ENCODE measurements at places on chromosomes 2 and 18. TPM values are rescaled to one million over a fixed set of nuclear protein-coding genes. Genes with fewer than 3 reads are reported as not detected.

DNA sequence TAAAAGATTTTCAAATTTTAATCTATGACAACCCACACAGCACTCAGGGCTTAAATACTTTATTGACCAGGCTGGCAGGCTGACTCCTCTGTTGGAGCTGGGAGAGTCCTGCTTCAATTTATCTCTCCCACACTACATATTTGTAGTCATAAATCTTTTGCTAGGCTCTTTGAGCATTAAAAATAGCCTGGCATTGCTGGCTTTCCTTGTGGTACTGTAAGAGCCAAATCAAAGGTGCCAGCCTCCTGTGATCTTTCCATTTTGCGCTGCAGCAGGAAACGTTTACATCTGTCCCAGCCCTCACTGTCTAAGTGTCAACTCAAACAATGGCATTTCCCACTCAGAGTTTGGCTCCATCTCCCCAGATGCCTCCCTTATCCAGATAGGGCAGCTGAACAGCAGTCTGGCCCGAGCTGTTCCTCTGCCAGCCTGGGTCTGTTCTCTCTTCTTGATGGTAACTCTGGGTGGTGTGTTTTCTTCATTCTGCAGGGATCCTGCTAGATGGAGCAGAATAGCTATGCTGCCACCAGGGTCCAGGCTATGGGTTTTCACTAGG lies 62.1 kb downstream of the LRRTM1 start:
- no peaks in the 10 kb centered on the region for H3K27me3 ChIP-seq
- H3K4me1 ChIP-seq, result no peaks in the 10 kb centered on the region
- no peak overlapping the region for H3K4me3 ChIP-seq
- no peaks in the 10 kb centered on the region for H3K36me3 ChIP-seq
- H3K27ac ChIP-seq, result peak overlapping the region; percentile 15

- H3K27me3 ChIP-seq, result no peaks in the 10 kb centered on the region
- H3K36me3 ChIP-seq, result no peaks in the 10 kb centered on the region
- H3K27ac ChIP-seq, result no peak overlapping the region
- H3K4me1 ChIP-seq, result no peaks in the 10 kb centered on the region
Measured at GRCh38 chr2:166257859-166258258, 117.9 kb downstream of the SCN9A start.

- no peak for DNase-seq
- H3K27me3 ChIP-seq, result no peaks in the 10 kb centered on the region
Measured at GRCh38 chr18:42778445-42779042, 336.9 kb downstream of the RIT2 start.

DNA sequence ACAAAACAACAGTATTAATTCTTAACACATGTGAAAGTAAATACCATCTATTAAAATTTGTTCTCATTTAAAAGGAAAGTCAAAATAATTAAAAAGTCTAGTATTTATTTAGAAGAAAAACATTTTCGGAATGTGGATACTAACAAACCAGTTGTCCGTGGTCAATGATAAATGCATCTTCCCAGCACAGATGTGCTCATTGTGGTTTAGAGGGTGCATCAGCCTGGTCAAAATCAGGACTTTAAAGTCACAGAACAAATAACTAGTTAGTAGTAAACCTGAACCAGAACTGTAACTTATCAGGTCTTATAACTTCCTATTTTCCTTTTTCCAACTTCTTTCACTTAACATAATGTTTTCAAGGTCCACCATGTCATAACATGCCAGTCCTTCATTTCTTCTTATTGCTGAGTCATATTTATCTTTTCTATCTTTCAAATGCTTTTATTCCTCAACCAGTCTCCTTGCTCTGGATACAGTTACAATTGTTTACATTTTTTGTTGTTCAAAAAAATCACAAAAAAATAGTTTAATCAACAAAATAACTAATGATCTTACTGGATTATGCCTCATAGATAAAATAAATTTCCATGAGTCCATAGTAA lies 55.8 kb downstream of the ID2 start:
- H3K36me3 ChIP-seq, result peaks cover 5% of the 10 kb centered on the region
- DNase-seq, result no peak
- H3K4me1 ChIP-seq, result no peaks in the 10 kb centered on the region
- no peak overlapping the region for H3K4me3 ChIP-seq
- no peak overlapping the region for H3K27ac ChIP-seq

DNA sequence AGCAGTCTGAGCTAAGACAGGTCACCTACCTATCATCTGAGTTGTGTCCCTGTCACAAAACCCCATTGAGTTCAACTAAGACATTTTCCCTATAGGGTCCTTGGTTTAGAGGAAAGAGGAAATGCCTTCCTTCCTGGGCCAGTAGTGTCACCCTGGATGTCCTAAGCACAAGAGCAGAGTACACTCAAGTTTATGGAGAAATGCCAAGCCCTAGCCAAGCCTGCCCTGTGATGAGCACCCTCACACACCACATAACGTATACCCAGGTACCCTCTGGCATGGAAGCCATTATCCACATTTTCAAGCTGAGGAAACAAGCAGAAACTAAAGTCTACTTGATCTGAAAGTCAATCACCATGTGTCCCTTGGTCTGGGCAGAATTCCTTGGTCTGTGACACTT lies 37.3 kb downstream of the SUCLG1 start:
- DNase-seq, result no peak
- H3K4me1 ChIP-seq, result no peaks in the 10 kb centered on the region
- H3K27ac ChIP-seq, result no peak overlapping the region
- peaks cover 3% of the 10 kb centered on the region for H3K36me3 ChIP-seq

DNA sequence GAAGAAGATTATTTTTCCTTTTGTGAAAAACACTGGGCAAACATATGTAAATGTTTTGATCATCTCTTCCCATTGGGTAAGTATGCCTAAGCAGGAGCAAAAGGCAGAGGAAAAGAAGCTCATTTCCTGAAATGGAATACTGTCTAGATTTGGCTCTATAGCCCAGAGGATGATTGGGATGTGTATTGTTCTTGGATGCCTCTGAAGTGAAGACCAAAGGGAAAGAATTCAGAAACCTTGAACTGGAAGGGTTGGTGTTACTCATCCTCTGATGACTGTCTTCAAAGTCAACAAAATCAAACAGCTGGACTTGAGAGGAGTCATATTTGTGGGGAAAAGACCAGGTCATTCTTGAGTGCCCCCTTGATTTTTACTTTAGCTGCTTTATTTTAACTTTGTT lies 112.6 kb upstream of the NT5C1B start:
- H3K27me3 ChIP-seq, result no peaks in the 10 kb centered on the region
- H3K36me3 ChIP-seq, result no peaks in the 10 kb centered on the region
- no peak for DNase-seq
- no peak overlapping the region for H3K4me3 ChIP-seq
- H3K27ac ChIP-seq, result no peak overlapping the region

- H3K36me3 ChIP-seq, result no peaks in the 10 kb centered on the region
- no peak overlapping the region for H3K27ac ChIP-seq
- peaks cover 12% of the 10 kb centered on the region for H3K4me1 ChIP-seq
- no peak for DNase-seq
Measured at GRCh38 chr2:160870729-160871465, 289.3 kb upstream of the TANK start.

DNA sequence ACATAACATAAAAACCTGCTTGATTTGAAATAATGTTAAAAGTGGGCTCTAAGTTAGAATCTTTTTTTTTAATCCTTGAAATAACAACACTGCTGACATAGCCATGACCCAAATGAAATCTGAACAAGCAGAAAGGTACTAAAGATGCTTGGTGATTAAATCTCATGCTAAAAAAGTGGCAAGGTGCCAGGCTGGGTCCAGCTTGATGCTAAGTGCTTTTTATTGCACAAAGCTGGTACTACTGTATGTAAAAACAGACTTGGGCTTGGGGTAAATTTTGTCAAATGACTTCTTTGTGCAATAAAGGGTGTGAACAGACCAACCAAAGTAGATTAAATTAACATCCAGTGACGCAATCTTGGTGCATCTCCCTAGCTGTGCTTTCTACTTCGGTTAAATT lies 13.4 kb downstream of the BCL11A start:
- no peak overlapping the region for H3K27ac ChIP-seq
- H3K4me3 ChIP-seq, result no peak overlapping the region
- no peaks in the 10 kb centered on the region for H3K36me3 ChIP-seq

- H3K36me3 ChIP-seq, result no peaks in the 10 kb centered on the region
- no peaks in the 10 kb centered on the region for H3K27me3 ChIP-seq
- H3K4me1 ChIP-seq, result peaks cover 49% of the 10 kb centered on the region
- peak overlapping the region; percentile 84 for H3K27ac ChIP-seq
- H3K4me3 ChIP-seq, result no peak overlapping the region
- peak; percentile 50 for DNase-seq
Measured at GRCh38 chr2:134173338-134174016, 80.4 kb upstream of the MGAT5 start.

- no peak overlapping the region for H3K4me3 ChIP-seq
- no peak for DNase-seq
- H3K36me3 ChIP-seq, result no peaks in the 10 kb centered on the region
- H3K27me3 ChIP-seq, result no peaks in the 10 kb centered on the region
- no peaks in the 10 kb centered on the region for H3K4me1 ChIP-seq
Measured at GRCh38 chr2:15177103-15177502, 384.0 kb downstream of the NBAS start.

GRCh38 chr2:128667391-128667790 lies 348.7 kb upstream of the HS6ST1 start:
- DNase-seq, result no peak
- H3K27ac ChIP-seq, result no peak overlapping the region
- H3K4me1 ChIP-seq, result no peaks in the 10 kb centered on the region
- no peaks in the 10 kb centered on the region for H3K36me3 ChIP-seq
- no peak overlapping the region for H3K4me3 ChIP-seq
- H3K27me3 ChIP-seq, result no peaks in the 10 kb centered on the region

DNA sequence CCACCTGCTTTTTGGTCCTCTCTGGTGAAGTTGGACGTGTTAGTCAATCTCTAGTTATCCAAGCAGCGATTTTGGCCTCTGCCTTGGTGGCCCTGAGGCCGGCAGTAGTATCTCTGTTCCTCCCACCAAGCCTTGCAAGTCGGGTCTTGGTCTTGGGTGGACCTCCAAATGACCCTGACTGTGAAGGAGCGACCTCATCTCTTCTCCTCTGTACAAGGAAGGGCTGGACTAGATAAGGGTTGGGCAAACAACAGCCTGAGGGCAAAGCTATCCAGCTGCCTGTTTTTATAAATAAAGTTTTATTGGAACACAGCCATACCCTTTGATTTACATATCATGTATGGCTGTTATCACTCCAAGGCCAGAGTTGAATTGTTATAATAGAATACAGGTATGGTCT lies 74.6 kb upstream of the FOSL2 start:
- no peaks in the 10 kb centered on the region for H3K27me3 ChIP-seq
- no peak for DNase-seq
- no peaks in the 10 kb centered on the region for H3K36me3 ChIP-seq

DNA sequence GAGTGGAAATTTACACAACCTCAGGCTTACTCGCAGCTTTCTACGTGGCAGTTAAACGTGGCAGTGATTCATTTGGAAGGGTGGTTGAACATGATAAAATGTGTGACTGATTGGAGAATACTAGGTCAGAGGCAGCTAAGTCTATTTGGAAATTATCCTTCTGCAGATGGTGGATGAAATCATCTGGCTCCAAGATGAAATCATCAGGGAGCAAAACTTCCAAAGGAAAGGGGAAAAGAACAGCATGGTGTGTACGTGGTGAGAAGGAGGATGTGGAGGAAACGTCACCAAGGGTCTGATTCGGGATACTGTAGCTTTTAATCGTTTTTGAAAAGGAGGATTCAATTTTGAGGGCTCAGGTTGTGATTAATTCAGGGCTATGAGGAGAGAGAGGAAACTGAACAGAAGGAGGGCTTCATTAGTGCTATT lies 47.9 kb downstream of the COL3A1 start:
- H3K4me3 ChIP-seq, result no peak overlapping the region
- peak overlapping the region; percentile 57 for H3K27ac ChIP-seq
- H3K27me3 ChIP-seq, result no peaks in the 10 kb centered on the region
- H3K36me3 ChIP-seq, result no peaks in the 10 kb centered on the region
- no peak for DNase-seq

GRCh38 chr2:3741867-3742602 lies 38.7 kb downstream of the DCDC2C start:
- no peak overlapping the region for H3K27ac ChIP-seq
- peaks cover 8% of the 10 kb centered on the region for H3K27me3 ChIP-seq
- no peaks in the 10 kb centered on the region for H3K4me1 ChIP-seq
- H3K36me3 ChIP-seq, result no peaks in the 10 kb centered on the region

DNA sequence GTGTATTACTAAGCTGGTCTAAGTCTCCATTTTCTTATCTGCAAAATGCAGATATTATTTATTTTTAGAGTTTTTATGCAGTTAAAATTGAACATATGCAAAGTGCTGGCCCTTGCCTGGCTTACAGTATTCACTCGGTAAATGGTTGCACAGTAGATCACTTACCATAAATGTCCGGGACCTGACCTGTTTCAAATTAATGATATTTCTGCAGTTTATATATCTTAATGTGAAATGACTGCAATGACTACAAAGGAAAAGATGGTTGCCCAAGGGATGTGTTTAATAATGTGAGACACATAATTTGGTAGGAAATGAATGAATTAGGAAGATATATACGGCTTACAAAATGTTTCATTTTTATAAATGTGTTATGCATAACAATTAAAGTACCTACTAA lies 37.1 kb downstream of the LRRC30 start:
- H3K27me3 ChIP-seq, result no peaks in the 10 kb centered on the region
- H3K4me1 ChIP-seq, result peaks cover 6% of the 10 kb centered on the region
- no peaks in the 10 kb centered on the region for H3K36me3 ChIP-seq
- no peak overlapping the region for H3K27ac ChIP-seq
- no peak overlapping the region for H3K4me3 ChIP-seq

- H3K4me3 ChIP-seq, result no peak overlapping the region
- H3K27me3 ChIP-seq, result peaks cover 3% of the 10 kb centered on the region
- no peak overlapping the region for H3K27ac ChIP-seq
- H3K36me3 ChIP-seq, result no peaks in the 10 kb centered on the region
Measured at GRCh38 chr2:118386641-118387302, 298.5 kb downstream of the INSIG2 start.

GRCh38 chr2:30046979-30047378 lies 99.8 kb upstream of the YPEL5 start:
- no peak overlapping the region for H3K27ac ChIP-seq
- H3K4me3 ChIP-seq, result no peak overlapping the region
- DNase-seq, result no peak
- H3K36me3 ChIP-seq, result no peaks in the 10 kb centered on the region
- H3K4me1 ChIP-seq, result no peaks in the 10 kb centered on the region

Gene INHBB
- total RNA-seq, result 1.6 TPM

Gene ACMSD
- total RNA-seq, result not detected

Gene RNF125
- 2.0 TPM for total RNA-seq

Gene TNS1
- total RNA-seq, result 583 TPM

Gene CD207
- not detected for total RNA-seq

Gene C2orf66
- total RNA-seq, result not detected

Gene ZNG1B
- total RNA-seq, result 28.8 TPM

Data from heart right ventricle (tissue), 16 donors.